GM13977 (cell line): ENCODE measurements at places on chromosomes 16 and 17.
A peak's percentile ranks its signal among the peaks of the same experiment; 100 is the strongest.

- no peak for DNase-seq
Observed at GRCh38 chr16:78390092-78390491, 290.6 kb downstream of the WWOX start.

DNA sequence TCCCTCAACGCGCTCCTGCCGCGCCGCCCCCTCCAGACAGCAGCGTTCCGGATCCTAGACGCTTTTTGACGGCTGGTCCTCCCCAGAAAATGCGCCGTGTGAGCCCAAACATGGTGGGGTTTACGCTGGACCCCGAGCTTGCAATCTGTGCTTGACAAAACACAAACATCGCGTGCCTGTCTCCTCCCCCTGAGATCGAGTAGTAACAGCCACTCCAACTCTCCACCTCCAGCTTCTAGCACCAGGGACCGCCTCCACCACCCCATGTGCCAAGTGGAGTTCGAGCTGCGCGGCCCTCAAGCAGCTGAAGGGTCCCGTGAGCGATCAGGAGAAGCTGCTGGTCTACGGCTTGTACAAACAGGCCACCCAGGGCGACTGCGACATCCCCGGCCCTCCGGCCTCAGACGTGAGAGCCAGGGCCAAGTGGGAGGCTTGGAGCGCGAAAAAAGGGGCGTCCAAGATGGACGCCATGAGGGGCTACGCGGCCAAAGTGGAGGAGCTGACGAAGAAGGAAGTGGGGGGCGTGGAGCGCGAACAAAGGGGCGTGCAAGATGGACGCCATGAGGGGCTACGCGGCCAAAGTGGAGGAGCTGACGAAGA is 656 bp upstream of the GEMIN4 start:
- DNase-seq, result peak; percentile 62

- no peak for DNase-seq
Observed at GRCh38 chr17:77569846-77570564, 388.5 kb upstream of the TNRC6C start.

DNA sequence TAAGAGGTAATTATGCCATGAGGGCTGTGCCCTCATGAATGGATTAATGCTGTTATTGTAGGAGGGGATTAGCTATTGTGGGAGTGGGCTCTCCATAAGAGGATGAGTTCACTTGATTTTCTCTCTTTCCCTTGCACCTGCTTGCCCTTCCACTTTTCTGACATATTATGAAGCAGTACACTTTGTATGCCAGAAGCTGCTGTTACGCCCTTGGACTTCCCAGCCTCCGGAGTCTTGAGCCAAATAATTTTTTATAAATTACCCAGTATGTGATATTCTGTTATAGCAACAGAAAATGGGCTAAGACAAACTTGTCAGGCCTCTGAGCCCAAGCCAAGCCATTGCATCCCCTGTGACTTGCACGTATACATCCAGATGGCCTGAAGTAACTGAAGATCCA is 38.4 kb downstream of the PSMD12 start:
- no peak for DNase-seq

DNA sequence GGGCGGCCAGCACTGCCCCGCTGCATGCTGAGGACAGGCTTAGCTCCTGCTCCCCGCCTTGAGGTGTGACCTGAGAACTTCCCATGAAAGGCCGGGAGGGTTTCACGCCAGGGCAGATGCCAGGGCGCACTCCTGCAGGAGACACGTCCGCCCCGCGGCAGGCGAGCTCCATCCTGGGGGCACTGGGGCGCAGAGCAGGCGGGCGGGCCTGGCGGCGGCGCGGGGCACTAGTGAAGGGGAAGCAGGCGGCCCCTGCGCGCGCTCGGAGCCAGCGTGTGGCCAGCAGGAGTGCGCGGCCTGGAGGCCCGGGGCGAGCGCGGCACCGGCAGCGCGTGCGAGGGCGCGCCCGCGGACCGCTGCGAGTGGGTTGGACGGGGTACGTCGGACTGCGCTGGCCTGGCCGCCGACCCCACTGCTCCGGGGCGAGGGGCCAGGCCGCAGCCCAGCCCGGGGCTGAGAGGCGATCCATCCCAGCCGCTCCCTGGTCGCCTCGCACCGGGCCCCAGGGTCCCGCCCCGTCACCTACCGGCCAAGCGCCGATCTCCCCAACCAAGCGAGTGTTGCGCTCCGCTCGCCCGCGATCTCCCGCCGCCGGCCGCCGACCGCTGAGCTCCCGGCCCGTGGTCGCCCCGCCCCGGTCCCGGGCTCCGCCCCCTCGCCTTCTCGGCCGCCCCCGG is at the start of gene MAP3K14:
Gene MAP3K14 (minus strand): TSS at position 587 of the 677 bp plus-strand sequence. CDS start 26,275 bp downstream, outside the sequence.
- DNase-seq, result no peak

DNA sequence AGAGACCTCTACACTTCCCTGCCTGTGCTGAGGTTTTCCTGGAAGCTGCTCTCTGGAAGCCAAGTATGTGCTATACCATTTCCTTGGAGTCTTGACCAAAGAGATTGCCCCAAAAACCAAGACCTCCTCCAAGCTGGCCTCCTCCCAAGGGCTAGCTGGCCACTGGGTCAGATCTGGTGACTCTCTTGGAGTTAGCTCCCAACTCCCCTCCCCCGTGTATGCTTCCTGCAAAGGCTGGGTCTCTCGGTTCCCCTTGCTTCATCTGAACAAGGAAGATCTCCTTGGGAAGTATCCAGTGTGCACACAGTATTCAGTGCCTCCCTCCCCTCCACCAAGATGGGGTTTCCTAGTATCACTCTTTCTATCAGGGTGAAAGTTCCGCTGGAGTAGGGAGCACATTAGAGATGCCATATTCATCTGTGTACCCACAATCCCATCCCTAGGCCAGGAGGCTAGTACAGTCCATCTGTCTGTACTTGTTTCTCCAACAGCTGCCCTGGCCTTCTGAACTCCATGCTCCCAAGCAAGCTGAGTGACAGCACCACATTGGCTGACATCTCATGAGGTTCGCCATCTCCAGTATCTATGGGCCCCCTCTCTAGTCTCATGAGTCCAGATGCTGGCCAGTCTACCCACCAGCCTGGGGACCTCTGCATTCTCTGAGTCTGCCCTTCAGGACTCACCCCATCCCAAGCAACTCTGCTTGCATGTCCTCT is 3.2 kb downstream of the GAS7 start:
- DNase-seq, result no peak

DNA sequence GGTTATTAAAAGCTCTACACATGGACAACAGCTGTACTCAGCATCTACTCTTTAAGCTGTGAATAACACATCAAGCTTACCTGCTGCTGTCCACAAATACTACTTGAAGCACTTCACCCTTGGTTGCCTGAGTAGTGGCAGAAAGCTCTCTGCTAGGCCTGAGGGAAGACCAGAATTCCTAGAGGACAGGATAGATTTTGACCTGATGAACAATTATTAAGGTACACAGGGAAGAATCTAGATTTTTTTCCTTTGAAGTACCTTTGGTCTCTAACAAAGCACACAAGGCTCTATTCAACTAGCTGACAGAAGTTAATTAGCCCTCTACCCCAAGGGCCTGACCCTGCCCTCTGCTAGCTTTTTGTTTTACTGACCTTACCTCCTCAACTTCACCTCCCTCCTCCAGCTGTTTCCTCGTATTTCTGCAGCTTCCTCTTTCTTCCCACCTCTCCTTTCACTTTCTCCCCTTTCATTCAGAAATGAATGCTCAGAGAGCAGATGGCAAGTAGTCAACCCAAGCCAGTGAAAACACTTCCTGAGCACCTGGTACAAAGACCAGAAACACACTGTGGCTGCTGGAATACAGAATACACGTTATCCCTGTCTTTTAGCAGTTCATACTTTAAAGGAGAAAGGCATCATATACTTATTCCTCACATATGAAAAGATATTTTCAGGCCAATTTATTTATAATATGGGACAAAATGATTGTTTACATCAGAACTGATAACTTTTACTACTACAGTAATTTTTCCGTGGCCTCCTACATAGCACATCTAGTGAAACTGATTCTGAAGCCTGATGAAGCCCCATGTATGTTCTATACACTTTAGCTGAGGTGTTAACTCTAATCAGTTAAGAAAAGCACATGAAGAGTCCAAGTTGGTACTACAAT is 5.7 kb upstream of the VEZF1 start:
- no peak for DNase-seq
